ENCODE measurements at places on chromosomes 7 and 10.

DNA sequence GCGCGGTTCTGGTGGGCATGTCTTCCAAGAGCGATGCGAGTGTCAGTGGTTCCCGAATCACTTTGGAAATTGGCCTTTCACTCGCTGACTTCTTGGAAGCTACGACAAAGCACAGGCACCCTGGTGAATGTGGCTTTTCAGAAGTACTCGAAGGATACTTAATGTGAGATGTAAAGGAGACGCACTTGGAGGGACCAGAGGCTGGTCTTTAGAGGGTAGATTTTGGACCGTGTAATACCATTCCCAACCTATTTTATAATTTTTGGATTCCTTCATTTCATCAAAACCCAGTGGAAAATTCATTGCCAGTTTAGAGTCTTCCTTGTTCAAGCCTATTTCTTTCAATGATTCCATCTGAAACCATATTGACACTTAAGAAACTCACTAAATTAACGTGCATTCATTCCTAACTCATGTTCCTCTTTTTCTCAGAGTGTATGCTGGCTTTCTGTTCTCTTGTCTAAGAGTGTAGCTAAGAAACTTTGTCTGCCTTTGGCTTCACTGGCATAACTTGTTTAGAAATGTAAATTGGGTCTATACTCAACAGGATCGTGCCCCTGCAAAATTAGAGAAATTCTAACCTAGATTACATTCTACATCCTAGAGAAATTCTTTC lies 645 bp upstream of the COPG2 start:
- DNase-seq = peak; percentile 43

DNA sequence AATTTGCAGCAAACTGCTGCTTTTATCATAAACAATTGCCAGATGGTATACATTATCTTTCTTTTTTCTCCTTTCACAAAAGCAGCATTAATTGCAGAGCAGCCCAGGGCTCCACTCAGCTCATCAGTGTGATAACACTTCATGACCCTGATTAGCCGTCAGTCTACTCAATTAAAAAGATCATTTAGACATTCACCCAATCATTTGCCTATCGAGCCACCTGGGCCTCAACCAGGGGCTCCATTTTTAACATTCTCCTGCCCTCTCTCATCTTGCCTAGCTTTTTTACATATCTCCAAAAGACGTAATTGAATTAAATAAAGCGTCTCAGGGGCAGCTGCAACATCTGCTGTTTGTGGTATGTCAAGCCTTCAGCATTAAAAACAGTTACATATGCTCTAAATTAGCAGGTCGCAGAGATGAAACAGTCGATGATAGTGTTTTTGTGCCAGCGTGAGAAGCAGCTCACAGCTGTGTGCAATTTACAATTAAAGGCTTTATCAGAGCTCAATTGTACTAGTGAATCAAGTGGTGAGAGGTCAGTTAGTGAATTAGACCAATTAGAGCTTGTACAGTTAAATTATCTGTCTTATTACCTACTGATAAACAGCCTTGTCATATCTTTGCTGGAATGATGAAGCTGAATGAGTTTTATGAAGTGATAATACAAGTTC lies 522.5 kb downstream of the ETV1 start:
- DNase-seq = no peak

DNA sequence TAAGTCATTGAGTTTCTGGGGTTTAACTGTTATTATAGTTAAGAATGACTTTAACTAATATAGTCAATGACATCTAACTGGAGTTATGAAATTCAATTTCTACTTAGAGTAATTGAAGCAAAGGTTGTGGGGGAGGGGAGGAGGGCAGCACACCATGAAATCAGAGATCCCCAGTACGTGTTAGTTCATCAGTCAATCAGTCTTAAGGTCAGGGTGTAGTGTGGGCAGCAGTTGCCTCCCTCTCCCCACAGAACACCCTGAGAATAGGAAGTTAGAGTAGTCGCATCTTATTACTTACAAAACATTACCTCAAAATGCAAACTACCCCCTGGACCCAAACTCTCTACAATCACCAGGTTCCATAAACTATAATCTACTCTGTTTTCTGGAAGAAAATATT lies 7.0 kb upstream of the HPS1 start:
- DNase-seq = no peak

DNA sequence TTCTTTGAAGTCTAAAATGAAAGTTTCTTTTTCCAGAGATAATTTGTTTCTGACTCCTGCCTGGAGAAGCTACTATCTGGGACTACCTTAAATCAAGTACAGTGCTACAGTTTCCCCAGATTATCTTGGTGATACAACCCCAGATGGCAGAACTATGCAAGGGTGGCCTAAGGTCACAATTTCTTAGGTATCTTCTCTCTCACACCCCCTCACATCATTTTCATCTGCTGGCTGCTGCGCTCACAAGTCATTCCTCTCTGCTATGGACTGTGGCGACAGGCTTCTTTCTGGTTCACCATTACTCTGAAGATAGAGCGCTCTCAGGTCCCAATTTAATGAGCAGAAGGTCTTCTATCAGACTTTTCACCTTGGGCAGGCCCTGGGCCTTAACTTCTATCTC lies 9.1 kb upstream of the PRPS1L1 start:
- DNase-seq = no peak

DNA sequence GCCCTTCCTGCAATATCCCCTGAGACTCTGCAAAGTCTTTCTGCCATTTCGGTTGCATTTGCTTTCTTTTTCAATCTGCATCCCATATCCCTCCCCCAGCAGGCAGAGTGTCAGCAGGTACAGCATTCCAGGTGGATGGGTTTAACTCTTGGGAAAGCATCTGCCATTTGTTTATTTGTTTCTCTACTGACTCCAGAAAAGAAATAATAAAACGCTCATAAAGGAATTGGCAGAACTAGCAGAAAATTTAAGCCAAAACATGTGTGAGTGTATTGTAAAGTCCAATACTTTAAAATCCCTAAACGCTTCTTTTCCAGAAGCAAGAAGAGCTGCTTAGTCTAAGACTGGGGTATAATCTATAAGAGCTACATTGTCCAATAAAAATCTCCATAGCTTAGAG lies 393.8 kb downstream of the TNS3 start:
- no peak for DNase-seq

GRCh38 chr10:60348982-60349381 lies 40.7 kb downstream of the ANK3 start:
- no peak for DNase-seq

DNA sequence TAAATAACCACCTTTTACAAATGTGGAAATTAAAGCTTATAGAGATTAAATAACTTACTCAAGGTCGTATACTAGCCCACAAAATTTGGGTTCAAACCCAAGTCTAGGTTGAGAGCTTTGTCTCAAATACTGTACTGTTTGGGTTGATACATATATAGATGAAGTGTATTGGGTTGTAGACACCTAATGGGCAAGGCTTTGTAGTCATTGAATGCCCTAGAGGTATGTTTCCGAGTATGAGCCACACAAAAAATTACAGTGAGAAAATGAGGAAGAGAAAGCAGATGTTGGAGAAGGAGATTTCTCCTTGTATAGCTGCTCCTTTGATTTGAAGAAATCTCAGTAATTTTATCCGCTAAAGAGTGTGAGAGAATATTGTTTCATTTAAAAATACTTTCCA lies 60.6 kb downstream of the C1GALT1 start:
- no peak for DNase-seq

DNA sequence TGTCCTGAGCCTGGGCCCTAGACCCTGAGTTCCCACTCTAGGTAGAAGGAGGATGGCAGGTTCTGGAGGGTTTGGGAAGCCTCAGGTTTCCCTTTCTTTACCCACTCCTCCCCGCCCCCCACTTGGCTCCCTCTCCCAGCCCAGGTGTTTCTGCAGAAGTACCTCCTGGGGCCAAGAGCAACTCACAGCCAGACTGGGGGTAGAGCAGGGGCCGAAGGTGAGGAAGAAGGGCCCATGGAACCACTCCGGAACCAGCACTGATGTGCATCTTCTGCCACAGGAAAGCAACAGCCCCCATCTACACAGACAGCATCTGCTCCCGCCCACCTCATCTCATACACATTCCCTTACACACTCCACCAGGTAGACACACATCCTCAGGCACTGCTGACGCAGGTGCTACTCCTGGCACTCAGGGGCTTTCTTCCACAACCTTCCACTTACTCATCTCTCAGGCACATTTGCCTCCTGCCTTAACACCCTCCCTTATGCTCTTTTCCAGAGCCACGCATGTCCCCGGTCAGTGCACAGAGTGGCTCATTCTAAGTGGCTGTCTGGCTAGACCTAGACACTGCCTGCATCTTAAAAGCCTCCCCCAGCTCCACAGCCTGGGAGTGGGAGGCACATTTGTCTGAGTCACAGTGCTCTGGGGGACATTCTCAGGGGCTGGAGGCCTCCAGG lies 1.8 kb downstream of the EPHB6 start:
- DNase-seq = no peak

DNA sequence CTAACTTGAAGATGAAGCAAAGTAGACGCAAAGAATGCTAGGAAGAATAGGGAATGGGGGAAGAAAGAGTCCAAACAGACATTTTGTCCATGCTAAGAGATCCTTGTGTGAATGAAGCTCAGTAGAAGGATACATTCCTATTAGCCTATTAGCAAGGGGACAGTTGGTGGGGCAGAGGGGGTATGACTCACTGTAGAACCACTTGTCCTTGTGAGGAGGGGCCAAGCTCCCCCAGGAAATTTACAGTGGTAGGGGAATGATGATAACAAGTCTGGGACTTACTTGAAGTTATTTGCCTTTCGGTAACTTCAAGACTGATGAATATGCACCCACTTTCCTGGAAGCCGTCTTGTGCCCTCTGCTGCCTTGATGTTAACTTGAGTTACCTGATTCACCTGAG lies 17.2 kb upstream of the SYPL1 start:
- DNase-seq = no peak

GRCh38 chr10:79266084-79266483 lies 81.2 kb upstream of the PPIF start:
- no peak for DNase-seq

GRCh38 chr7:23230641-23231101 lies 15.9 kb upstream of the GPNMB start:
- no peak for DNase-seq

DNA sequence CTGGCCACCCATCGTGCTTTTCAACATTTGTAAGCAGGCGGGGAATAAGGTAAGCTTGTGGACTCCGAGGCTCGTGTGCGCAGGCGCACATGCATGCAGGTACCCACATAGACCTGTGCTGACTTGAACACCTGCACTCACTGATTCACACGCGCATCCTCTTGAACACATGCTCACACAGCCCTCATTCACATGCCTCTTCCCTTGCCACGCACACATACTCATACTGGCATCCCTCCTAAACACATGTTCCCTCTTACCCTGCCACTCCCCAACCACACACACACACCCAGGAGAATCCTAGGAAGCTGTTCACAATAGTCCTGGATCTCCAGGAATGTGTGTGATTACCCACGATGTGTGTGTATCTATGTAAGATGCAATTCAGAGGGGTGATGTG lies 44.1 kb upstream of the LBX1 start:
- DNase-seq = no peak

- no peak for DNase-seq
These were observed 23.0 kb downstream of the DBF4 start for GRCh38 chr7:87899255-87899654.

GRCh38 chr10:93899109-93899508 lies 5.3 kb downstream of the SLC35G1 start:
- DNase-seq = no peak

- DNase-seq = no peak
These were observed 5.1 kb upstream of the SH2D4B start for GRCh38 chr10:80532571-80532970.

DNA sequence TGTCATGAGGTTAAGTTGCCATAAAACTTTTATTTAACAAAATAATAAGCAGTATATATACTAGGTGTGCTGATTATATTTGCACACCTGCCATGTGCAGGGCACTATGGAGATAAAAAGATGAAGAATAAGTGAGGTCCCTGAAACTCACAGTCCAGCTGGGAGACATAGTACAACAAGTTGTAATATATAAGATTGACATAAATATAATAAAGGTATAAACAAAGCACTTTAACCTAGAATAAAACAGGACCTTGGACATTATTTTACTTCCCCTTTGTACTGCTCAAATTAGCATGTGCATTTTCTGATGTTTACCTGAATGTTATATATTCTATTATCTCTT lies 6.2 kb downstream of the STK17A start:
- no peak for DNase-seq

DNA sequence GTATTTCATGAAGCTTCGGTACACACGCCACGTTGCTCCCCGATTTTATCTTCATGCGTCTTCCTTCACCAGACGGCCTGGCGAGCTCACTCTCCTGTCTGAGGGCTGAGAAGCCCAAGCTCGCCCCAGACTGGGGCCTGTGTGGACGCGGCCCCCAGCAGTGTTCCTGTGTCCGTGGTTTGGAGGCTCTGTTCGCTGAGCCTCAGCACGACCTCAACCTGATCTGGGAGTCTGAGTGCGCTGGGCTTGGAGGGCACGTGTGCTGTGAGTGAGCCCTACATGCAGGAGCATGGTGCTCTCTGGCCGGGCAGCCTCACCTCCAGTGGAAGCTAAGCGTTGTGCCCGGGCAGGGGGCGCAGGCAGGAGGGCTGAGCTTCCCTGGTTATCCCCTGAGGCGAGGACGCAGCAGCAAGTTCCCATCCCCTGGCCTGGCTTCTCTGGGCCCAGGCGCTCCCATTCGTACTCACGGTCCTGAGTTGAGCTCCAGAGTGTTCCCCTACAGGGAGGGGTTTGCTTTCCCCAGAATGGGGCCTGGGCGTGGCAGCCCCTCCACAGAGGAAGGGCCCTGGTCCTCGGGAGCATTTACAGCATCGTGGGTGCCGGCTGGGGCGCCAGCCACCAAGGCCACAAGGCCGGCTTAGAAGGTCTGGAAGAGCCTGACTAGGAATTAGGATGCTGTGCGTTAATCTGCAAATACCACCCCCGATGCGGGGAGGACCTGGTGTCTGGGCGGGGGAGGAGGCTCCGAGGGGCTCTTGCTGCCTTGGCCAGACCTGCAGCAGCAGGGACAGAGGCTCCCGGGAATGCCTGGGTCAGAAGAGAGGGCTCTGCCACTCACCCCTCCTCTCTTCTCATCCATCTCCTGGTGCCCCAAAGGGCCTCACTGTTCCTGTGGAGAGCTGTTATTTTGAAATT lies 400.6 kb downstream of the DNAJB6 start:
- no peak for DNase-seq

GRCh38 chr7:1894313-1894900 lies 224.3 kb downstream of the ELFN1 start:
- DNase-seq = no peak

GRCh38 chr7:17144322-17144721 lies 154.1 kb upstream of the AHR start:
- DNase-seq = peak; percentile 74

- DNase-seq = no peak
These were observed 62.7 kb downstream of the LRRC4 start for GRCh38 chr7:127968547-127968946.

DNA sequence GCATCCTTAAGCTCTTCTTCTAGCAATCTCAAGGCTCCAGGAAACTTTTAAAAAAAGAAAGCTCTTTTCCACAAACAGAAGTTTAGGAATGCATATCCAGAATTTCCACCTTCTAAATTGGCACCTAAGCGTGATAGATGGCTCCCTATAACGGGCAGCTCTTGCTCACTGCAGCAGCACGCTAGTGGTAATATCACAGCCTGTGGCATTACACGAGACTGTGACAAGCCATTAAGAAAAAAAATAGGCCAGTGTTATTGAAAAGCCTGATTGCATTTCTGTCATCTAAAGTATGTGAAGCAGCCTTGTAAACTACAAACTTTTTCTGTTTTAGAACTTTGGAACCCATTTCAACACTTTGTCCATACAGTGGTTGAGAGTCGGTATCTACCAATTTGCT lies 263.8 kb downstream of the CAMK1D start:
- no peak for DNase-seq

- no peak for DNase-seq
These were observed 7.2 kb downstream of the TNS3 start for GRCh38 chr7:47574482-47575329.

Measured in hematopoietic multipotent progenitor cell treated with erythropoietin and hydrocortisone succinate and interleukin-3 and kit ligand, for 6 days (in vitro differentiated cells).